Activated naive CD4-positive, alpha-beta T cell treated with anti-CD3 and anti-CD28 coated beads, Interleukin-2, amount 10 ng/mL, durations not matched to agents 5 hours and 36 hours (primary cell): ENCODE measurements at places on chromosomes 4 and X. TPM values are rescaled to one million over a fixed set of nuclear protein-coding genes. Genes with fewer than 3 reads are reported as not detected.

The FRMPD4 gene
- not detected for total RNA-seq

The GASK1B gene
- not detected for total RNA-seq

The TASL gene
- total RNA-seq = 4.5 TPM

The EDNRA gene
- not detected for total RNA-seq

The TMEM154 gene
- total RNA-seq = 28.8 TPM

The CNGA1 gene
- not detected for total RNA-seq

The FAM114A1 gene
- total RNA-seq = 1.6 TPM

The MSANTD1 gene
- total RNA-seq = 0.93 TPM

The CCDC120 gene
- 7.5 TPM for total RNA-seq

The OTUD6A gene
- total RNA-seq = not detected

The LRP2BP gene
- 0.63 TPM for total RNA-seq

The SEC31A gene
- 128 TPM for total RNA-seq

The ADH1C gene
- not detected for total RNA-seq

The EXOSC9 gene
- total RNA-seq = 39.0 TPM

The NEK1 gene
- total RNA-seq = 15.2 TPM

The MAGEC1 gene
- total RNA-seq = not detected

The GPR173 gene
- total RNA-seq = not detected

The EDA2R gene
- total RNA-seq = 2.3 TPM

The TMPRSS11F gene
- total RNA-seq = not detected

The TRO gene
- total RNA-seq = 1.3 TPM

The SULT1E1 gene
- not detected for total RNA-seq

The NUDT11 gene
- 0.55 TPM for total RNA-seq

The DDX60 gene
- total RNA-seq = 30.9 TPM

The INTU gene
- total RNA-seq = not detected

The NPNT gene
- not detected for total RNA-seq

The FAM184B gene
- not detected for total RNA-seq

The PDE5A gene
- 0.12 TPM for total RNA-seq

The FGF16 gene
- total RNA-seq = not detected

The SCRG1 gene
- total RNA-seq = not detected

The MGARP gene
- not detected for total RNA-seq

The DRP2 gene
- total RNA-seq = 0.55 TPM

The GABRE gene
- not detected for total RNA-seq

The RHOXF2B gene
- total RNA-seq = not detected

The HELT gene
- not detected for total RNA-seq

The UCP1 gene
- not detected for total RNA-seq

The IBSP gene
- total RNA-seq = not detected

The COL4A6 gene
- not detected for total RNA-seq

The XK gene
- not detected for total RNA-seq

The HSFX2 gene
- total RNA-seq = not detected

The ADH1A gene
- total RNA-seq = not detected

The SLC6A14 gene
- not detected for total RNA-seq

The FIP1L1 gene
- total RNA-seq = 83.6 TPM
